ENCODE measurements at places on chromosomes 4 and X.

DNA sequence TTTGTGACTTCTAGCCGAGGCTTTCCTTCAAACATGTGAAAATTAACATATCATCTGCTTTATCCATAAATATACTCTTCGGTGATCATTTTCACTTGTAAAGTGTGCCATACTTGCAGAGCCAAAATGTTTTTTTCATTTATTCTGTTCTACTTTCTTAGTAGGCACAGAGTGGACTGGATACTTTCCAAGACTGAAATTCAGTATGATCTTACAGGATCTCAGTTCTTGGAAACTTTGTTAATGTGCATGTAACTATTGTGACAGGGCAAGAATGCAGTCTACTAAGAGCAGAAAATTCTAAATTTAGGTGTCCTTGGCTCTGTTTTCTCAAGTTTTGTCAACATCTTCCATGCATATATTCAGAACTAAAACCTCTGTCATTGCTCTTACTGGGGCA lies 284.9 kb downstream of the TEX13A start:
- no peak for DNase-seq

DNA sequence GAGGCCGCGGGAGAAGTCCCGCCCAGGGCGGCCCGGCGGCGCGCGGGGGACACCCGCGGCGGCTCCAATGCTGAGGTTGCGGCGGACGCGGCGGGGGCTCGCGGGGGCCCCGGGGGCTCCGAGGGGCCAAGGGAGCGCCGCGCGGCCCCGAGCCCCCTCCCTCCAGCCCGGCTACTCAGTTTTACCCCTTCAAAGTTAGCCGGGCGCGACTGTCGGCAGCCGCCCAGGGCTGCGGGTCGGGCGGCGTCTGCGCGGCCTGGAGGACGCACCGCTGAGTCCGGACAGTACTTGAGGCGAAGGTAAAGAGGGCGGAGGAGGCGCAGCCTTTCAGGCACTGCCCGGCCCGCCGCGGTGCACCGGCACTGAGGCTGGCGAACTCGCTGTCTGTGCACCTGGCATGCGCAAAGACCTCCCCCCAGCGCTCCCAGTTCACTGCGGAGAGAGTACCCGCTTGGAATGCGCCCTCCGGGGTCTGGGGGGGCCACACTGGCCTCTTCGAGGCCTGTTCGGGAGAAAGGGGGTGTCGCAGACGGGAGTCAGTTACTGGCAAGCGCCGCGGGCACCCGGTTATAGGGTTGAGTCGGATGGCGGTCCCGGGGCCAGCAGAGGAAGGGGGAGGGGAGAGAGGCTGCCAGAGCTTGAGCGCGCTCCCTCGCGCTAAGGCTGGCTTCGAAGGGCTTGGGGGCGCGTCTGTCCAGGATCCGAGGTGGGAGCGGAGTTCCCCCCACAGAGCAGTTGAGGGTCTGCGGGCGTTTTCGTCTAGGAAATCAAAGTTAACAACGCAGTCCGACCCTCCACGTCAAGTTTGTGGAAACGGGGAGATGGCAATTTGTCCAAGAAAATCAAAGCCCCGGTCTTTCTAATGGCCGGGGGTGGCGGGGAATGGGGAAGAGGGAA lies 1.1 kb downstream of the PCDH19 start:
- DNase-seq, result no peak

DNA sequence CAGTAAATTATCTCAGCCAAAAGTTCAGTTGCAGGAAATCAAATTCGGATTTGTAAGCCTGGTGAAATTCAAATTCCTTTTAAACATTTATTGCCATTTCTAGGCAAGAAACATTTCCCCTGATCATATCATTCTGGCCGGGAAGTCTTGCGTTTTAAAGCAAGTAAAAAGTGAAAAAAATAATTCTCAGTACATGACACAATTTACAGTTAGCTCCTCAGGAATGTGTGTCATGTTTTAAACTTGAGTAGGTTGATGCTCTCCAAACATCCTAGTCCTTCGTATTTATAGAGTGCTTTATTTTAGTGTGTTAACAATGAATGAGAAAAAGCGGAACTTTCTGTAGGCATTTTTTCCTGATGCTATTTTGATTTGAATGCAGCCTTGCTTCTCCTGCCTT lies 158.3 kb upstream of the SCML1 start:
- DNase-seq, result no peak

GRCh38 chrX:97328853-97329390 lies 445.2 kb downstream of the RPA4 start:
- no peak for DNase-seq

DNA sequence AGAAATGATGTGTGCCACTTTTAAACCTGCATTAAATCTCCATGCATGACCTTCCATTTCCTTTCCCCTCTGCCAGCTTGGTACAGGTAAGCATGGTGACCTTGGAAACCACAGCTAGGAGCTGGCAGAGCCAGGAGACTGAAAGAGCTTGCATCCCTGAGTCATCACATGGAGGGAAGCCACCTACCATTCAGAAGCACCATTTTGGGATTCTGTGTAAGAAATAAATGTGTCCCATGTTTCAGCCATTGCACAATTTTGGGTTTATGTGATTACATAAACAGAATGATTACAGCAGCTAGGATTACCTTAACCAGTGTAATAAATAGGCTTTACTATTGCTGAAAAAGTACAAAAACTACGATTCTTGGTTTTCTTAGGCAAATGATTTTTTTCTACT lies 17.3 kb upstream of the CCDC149 start:
- DNase-seq, result no peak

DNA sequence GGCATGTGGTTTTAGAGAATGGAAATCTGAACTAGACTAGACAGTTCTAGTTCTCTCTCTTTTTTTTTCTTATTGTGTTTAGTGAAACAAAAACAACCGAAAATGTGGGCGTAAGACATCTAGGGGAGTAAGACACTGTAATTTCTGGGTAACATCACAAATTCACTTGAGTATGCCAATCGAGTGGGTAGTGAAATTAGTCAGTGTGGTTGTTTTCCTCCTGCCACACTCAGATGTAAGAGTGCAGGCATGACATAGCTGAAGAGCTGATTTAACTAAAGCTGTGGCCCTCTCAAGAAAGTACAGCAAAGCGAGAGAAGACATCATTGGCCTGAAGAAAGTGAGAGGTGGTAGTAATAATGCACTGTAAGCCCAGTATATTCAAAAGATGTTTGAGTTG lies 1585.3 kb upstream of the AGA start:
- no peak for DNase-seq

- DNase-seq, result no peak
Observed at GRCh38 chrX:109685656-109686078, 47.4 kb downstream of the ACSL4 start.

DNA sequence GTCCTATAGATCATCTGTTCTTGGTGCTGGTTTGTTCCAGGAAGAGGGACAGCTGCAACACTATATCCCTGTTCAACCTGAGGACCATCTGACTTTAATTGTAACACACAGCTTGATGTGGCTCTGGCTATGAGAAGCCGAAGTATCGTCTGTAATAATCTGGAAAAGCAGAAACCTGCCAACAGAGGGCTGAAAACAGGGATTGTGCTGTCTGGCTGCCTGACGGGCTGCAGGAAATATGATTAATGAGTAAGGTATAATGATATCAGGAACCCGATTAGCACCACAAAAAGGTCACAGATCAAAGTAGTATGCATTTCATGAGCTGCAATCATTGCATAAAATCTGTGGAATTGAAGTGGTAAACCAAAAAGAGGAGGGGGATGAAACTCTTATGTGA lies 170.4 kb upstream of the MAB21L2 start:
- DNase-seq, result no peak

DNA sequence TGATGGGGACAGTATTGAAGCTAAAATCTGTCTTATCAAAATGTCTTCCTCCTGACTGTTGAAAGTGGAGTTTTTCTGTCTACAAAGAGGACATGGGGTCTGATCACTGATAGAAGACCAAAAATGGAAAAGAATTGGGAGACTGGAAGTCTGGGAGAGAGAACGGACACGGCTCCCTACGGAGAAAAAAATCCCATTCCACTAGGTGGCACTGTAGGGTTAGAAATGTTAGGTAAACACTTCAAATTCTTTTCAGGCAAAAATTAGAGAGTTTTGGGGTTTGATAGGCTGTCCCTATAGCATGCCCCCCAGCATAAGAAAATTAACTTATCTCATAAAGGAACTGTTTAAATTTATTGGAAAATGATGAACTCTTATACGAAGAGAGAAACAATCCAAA lies 200.5 kb downstream of the FAM133A start:
- DNase-seq, result no peak

DNA sequence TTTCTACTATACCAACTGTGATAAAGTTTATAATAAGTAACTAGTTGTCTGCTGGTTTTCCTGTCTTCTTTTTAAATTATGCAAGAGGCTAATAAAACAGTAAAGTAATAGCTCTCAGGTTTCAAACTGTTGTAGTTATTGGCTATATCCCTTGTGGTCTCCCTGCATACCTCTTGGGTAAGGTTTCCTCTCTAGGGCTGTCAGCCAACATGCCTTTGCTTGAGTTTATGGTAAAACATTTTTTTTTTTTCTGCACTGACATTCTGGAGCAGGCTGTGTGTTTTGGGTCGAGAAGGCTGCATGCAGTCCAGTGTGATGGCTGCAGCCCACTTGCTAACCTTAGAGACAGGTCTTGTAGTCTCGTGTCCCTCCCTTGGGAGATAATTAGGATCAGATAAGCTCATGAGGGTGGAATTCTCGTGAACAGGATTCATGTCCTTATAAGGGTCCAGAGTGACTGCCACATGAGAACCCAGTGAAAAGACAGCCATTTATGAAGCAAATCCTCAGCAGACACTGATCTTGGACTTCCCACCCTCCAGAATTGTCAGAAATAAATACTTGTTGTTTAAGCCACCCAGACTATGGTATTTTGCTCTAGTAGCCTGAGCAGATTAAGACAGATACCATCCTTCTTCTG lies 831.2 kb downstream of the CCSER1 start:
- no peak for DNase-seq

- no peak for DNase-seq
Observed at GRCh38 chrX:150984169-150984824, 1.2 kb downstream of the HMGB3 start.

DNA sequence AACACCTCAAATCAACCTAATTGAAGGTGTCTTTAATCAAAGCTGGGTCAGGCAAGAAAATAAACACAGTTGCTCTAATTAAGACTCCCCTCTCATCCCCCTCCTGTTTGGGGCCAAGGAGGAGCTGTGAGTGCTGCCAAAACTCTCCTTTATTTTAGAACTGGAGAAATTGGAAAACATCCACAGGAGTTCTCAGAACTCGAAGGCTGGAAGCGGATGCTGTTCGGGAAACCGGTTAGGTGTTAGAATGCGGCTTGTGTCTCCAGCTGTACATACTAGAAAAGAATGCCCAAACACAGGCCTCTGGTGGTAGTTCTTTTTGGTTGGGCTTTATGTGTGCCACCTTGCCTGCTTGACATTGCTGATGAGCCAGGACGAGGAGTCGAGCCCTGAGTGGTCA lies 118.2 kb downstream of the GPR143 start:
- no peak for DNase-seq

- no peak for DNase-seq
Observed at GRCh38 chrX:17986440-17986839, 125.3 kb upstream of the RAI2 start.

DNA sequence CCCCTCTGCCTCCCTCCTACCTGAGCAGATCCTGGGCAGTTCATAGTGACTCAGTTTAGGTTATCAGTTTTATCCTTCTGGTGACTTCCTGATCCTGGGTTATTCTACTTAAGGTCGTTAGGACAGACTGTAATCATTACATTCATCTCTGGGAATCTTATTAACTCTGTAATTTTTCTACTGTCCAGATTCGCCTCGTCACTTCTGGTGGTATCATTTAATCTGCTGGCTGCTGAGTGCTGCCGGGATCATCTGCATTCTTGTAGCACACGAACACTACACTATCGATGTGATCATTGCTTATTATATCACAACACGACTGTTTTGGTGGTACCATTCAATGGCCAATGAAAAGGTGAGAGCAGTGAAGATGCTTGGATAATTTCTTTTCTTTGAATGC lies 23.0 kb upstream of the CYP2U1 start:
- DNase-seq, result no peak

Measured in stimulated activated CD4-positive, alpha-beta T cell treated with anti-CD3 and anti-CD28 coated beads, Interleukin-15, amount 100 ng/mL, for 1 hour (primary cell).